Sigmoid colon (tissue), 7 donors: ENCODE measurements at places on chromosomes 6 and 20. TPM values are rescaled to one million over a fixed set of nuclear protein-coding genes. Genes with fewer than 3 reads are reported as not detected.

Gene STX11
- total RNA-seq = 5.6 TPM

Gene AGER
- 2.8 TPM for total RNA-seq

Gene FOXC1
- 1.5 TPM for total RNA-seq

Gene IRF4
- 0.68 TPM for total RNA-seq

Gene TRIM38
- 8.2 TPM for total RNA-seq

Gene CAP2
- total RNA-seq = 53.6 TPM

Gene KIF13A
- total RNA-seq = 58.2 TPM

Gene C6orf15
- not detected for total RNA-seq

Gene BPHL
- total RNA-seq = 8.6 TPM

Gene TULP4
- 98.7 TPM for total RNA-seq

Gene SRSF12
- total RNA-seq = 3.6 TPM

Gene TRIM10
- total RNA-seq = not detected

Gene RNF39
- total RNA-seq = not detected

Gene CST1
- total RNA-seq = not detected

DNA sequence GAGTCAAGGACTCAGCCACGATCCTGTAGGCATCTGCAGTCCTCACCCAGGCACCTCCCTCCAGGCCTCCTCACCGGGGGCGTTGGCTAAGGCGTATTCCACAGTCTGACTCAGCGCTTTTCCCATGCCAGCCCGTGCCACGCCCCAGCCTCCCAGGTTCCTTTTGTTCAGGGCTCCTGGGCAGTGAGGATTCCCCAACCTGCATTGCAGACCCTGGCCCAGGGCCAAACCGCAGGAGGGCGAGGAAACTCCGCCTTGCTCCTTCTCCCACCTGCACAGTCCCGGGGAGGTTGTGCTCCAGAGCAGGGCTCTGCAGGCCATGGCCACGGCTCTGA is 202.8 kb upstream of the CST7 start:
- no peak for DNase-seq

DNA sequence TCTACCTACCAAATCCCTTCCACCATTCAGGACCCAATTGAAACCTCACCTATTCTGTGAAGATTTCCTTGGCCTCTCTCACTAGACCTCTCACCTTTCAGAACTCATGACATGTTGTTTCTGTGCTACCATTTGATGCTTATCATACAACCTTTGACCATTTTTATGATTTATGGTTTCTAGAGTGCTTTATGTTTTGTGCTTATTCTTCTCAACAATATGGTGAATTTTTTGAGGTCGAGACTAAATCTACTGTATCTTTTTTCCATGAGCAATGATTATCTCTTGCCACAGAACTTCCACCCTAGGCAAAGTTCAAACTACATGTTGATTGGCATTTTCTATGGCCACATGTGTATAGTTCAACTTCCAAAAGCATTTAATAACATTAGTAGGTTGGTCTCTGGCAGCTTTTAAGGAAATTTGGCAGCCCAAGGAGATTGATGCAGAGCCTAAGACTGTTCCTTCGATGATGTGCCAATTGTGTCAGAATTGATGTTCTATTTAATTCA is 84.9 kb downstream of the OLIG3 start:
- DNase-seq = no peak

DNA sequence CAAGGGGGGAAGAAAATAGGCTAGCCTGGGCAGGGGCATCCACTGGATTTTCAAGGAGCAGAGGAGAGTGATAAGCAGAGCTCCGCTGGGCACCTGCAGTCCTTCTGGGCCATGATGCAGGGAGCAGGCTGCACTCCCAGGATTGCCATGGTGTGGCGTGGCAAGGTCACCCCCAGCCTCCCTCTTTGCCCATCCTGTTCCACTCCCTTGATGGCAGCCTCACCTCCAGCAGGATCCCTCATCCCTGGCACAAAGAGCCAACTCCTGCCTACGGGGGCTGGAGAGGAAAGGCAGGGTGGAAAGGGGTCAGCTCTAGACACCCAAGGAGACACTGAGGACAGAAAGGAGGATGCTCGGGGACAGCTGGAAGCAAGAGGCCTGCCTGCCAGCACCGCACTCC is 22.4 kb upstream of the MYMX start:
- DNase-seq = no peak

DNA sequence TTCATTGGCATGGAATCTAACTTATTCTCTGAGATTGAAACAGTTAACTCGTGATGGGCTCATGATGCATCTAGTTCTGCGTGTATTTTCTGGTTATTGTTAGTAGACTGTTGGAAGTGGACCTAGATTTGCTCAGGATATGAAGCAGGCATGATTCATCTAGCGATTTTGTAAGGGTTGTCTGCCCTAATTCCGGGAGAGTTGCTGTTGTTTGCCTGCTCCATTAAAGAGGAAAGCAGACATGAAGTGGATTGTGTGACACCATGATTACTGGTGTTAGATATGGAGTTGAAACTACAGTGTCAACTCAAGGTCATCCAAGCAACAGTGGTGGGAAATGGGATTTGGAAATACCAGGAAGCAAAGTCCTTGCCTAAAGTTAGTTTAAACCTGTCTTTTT is 41.0 kb downstream of the SOX4 start:
- no peak for DNase-seq

DNA sequence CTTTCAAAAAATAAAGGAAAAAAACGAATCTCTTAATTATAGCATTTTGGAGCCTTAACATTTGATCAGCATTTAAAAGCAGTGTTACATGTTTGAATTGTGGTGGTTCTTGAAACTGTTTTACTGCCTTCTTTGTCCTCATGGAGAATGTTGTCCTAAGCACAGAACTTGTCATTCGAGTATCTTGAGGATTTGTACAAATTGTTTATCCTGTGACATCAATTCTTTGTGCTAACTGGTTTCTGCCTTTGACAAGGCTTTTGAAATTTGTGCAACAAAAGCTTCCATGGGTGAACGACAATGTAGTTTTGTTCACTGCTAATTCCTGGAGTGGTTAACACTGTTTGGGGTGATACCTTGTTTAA is 130.8 kb downstream of the SCAF8 start:
- no peak for DNase-seq

- DNase-seq = no peak
Observed at GRCh38 chr6:109075934-109076333, 18.7 kb downstream of the SESN1 start.

DNA sequence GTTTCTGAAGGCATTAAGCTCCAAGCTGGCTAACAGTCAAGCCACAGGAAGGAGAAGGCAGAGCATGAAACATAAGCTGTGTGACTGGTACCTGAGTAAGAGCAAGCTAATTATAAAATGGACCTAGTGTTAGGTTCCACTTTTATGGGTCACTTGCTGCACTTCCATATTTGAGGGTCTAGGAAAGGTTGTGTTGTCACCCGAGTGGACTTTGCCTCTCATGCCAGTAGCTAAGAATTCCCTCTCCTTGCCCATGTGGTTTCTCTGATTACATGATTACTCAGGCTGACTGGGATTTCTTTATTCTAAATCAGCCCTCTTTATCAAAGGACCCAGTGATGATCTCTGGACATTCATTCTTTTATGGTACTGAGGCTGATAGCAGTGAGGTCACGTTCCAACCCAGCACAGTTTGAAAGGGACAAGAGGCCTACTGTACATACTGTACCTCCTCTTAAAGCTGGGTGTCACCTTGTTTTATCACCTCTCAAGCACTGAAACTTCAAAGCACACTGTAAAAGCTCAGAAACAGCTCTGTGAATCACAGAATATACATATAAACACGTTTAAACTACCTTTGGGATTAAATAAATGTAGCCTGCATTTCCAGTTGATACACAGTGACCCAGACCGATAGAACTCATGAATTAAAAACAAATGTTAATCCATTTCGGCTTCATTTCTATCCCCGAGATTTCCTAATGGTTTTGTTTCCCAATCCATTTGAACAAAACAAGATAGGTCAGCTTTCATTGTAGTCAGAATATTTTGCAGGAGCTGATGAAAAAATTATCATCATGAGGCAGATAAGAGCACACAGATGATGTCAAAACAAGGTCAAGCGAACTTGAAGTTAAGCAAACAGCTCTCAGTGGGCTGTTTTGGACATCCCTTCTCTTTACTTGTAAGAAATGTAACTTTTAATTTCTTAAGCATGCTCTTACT is 96.5 kb downstream of the ALDH8A1 start:
- no peak for DNase-seq

DNA sequence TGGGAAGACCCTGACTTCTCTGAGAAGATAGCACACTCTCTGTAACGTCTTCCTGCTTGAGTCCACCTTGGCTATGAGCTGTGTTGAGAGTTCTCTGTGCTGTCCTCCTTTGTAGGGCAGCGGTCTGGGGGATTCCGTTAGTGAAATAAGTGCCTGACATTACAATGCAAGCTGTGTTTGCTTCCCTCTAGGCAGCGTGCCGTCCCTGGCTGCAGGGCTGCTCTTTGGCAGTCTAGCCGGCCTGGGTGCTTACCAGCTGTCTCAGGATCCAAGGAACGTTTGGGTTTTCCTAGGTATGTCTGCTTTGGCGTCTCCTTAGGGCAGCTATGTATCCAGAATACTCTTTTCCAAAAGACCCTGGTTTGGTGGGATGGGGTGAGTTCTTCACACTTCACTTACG is 2.8 kb downstream of the TMEM14C start:
- DNase-seq = no peak

DNA sequence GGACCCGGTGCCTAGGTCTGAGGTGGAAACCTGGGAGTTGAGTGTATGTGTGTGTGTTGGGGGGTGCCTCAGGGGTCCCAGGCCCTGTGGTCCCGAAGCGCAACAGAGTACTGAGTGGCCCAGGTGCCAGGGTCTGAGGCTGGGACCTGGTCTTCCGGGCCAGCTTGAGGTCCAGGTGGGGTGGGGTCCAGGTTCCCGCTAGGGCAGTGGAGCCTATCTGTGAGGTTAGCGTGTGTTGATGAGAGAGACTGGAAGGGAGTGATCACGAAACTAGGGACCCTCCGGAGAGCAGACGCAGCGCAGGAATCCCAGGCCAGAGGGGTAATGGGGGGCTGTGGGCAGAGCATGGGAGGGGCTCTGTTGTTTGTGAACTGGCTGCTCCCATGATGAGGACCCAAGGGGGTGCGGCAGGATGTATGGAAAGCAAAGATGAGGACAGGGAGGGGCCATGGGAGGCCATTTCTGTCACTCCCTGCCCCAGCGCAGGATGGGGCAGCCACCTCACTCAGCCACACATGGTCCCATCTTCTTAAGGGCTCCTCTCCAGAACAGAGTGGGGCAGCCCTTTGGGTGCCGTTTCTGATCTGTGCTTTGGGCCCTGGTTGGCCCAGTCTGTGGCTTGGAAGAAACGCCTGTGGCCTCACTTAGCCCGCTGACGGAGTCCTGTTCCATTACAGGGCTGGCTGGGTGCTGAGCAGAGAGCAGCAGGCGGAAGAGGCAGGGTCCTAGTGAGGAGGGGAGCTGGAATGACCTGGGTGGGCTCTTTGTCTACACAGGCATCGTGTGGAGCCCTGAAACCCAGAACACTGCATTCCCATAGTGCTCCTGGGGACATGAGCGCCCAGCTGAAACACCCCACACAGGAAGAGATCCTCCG is 872 bp downstream of the HSPA12B start:
- no peak for DNase-seq

DNA sequence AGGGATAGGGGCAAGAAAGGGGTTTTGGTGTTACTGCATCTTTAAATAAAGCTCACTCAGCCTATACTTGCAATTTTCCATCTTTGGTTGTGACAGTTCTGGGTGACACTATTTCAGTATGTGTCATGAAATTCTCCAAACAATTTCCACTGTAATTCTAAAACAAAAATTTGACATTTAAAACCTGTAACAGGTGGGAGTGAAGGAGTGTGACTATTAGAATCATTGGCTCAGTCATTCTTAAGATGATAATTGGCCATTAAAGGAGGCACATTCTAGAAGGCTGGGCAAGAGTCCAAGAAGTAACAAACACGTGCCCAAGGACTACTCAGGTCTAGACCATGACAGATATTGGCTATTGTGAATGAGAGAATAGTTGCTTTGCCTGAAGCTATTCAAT is 153.3 kb upstream of the ARG1 start:
- no peak for DNase-seq

GRCh38 chr20:44204156-44204831 is 6.3 kb downstream of the OSER1 start:
- DNase-seq = no peak

GRCh38 chr6:79984261-79984660 is 20.2 kb upstream of the TTK start:
- DNase-seq = no peak

GRCh38 chr6:37785002-37785662 is 34.4 kb upstream of the ZFAND3 start:
- DNase-seq = no peak

DNA sequence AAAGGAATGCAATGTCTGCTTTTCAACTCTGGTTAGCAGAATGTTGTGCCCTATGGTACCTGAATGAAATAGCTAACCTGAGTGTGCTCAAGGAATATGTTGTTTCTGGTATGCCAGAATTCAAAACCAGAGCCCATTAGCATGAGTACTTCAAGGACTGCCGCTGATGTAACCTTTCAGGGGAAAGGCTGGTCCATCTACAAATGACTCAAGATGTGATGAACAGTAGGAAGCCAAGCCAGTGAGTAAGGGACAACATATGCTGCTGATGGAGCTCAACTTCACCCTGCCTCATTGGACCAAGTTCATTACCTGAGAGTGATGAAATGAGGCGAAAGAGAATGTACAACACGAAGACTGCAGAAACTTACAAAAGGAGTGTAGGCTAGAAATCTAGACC is 95.7 kb upstream of the BMP2 start:
- DNase-seq = no peak

DNA sequence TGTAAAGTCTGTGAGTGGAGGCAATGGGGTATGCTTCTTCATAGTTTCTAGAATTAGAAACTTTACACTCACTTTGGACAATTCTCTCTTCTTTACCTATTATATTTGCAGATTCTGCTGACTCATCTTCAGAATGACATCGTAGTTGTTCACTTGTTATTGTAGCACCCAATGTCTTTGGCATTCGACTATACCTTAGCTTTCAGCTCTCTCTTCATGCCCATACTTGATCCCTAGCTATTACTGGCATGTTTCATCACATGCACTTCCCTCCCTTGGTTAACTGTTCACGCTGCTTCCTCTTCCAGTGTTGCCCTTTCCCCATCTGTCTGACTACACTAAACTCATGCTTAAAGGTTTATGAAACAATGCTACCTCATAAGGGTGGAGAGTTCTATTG is 298.1 kb upstream of the TCF21 start:
- no peak for DNase-seq

GRCh38 chr6:25058441-25058840 is 122.7 kb upstream of the RIPOR2 start:
- no peak for DNase-seq
